Thoracic aorta endothelial cell (primary cell): ENCODE measurements at places on chromosomes 5 and 9. TPM values are rescaled to one million over a fixed set of nuclear protein-coding genes. Genes with fewer than 3 reads are reported as not detected.

The NSG2 gene
- 0.36 TPM in 1 of 2 replicates, not detected in the other for total RNA-seq

The BRINP1 gene
- 0.13 and 0.14 TPM in 2 replicates for total RNA-seq

The ADAMTS6 gene
- total RNA-seq, result 77.3 and 134 TPM in 2 replicates

The RAB3C gene
- not detected in 2 replicates for total RNA-seq

The PCA3 gene
- total RNA-seq, result 2.0 and 2.2 TPM in 2 replicates

The GPR151 gene
- not detected in 2 replicates for total RNA-seq

The NLN gene
- total RNA-seq, result 61.0 and 71.6 TPM in 2 replicates

The GPX3 gene
- 4.7 and 15.5 TPM in 2 replicates for total RNA-seq

The TAF11L10 gene
- total RNA-seq, result not detected in 2 replicates

The FOXI1 gene
- not detected in 2 replicates for total RNA-seq

The BTNL3 gene
- total RNA-seq, result not detected in 2 replicates

The LHX6 gene
- under 0.01 and 0.29 TPM in 2 replicates for total RNA-seq

The NUDT12 gene
- total RNA-seq, result 8.3 and 8.6 TPM in 2 replicates

The KIAA0825 gene
- 2.8 TPM in 2 replicates for total RNA-seq

The CSF2 gene
- not detected in 2 replicates for total RNA-seq

The SHISAL2B gene
- total RNA-seq, result not detected in 2 replicates

The HAND1 gene
- total RNA-seq, result not detected in 2 replicates

The SLC6A7 gene
- total RNA-seq, result not detected in 2 replicates

The PRUNE2 gene
- 29.1 and 64.7 TPM in 2 replicates for total RNA-seq

The INPP5E gene
- total RNA-seq, result 10.1 and 13.7 TPM in 2 replicates
